ENCODE measurements at places on chromosomes 7 and 10.

DNA sequence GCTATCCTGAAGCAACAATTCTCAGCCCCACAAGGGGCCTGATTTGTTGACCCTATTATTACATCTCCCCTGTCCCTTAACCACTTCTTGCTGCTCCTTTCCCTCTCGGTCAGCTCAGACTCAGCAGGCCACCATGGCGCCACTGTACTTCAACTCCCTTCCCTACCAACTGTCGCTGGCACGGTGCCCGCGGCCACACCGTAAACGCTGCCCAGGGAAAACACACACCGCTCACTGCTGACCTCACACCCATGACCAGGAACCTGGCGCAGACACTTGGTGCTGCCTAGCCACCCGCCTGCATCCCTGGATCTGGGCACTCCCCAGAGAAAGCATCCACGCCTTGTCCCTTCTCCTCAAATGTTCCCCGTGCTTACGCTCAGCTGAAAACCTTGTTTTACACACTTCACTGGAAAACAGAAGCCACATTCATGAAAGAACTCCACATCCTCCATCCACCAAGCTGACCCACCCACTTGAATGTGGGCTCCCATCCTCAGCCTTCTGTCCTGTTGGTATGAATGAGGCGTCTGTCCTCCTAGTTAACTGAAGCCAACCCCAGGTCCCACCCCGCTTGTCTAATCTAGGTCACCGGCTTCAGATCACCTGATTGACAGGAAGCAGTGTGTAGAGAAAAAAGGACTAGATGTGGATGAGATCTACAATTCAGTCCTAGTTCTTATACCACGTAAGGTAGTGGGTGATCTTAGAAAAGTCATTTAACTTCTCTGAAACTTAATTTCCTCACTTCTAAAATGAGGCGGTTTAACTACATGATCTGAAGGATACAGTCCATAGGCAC is 28.5 kb upstream of the CRYGN start:
- no peak for DNase-seq

- no peak for DNase-seq
Observed at GRCh38 chr7:44978511-44979366, at the start of gene MYO1G. MYO1G (minus strand) TSS chr7:44979015; CDS start chr7:44978961, 54 bp downstream.

DNA sequence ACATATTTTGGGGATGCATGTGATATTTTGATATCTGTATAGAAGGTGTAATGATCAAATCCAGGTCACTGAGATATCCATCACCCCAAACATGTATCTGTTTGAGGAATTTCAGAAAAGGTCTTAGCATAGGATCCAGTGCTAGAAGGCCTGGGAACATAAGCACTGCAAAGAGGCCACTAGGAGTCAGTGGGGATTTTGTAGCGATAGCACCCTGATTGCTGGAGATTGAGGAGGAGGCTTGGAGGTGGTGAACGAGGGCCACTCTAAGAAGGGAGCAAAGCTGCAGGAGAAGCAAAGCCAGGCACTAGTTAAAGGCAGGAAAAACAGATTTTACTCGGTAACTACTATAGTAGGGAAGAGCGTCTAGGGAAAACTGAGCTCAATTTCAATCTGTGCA is 324.0 kb downstream of the LHFPL3 start:
- no peak for DNase-seq

DNA sequence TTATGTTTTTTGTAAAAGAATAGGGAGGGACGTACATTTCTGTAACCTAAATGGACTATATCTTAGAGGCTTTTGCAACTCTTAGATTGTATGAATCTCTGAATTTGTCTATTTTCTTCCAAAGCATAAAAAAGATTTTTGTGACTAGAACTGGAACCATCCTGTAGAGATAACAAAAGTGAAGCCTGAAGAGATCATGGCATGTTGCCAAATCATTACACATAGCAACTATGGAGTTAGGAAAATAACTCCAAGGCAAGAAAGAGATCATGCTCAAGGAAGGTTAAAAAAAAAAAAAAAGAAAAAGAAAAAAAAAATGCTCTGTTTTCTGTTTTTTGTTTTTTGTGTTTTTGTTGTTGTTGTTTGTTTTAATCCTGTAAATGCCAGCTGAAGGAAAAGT is 567.7 kb upstream of the ZWINT start:
- no peak for DNase-seq

- DNase-seq = no peak
Observed at GRCh38 chr10:97520978-97521761, 22.4 kb downstream of the UBTD1 start.

- DNase-seq = no peak
Observed at GRCh38 chr7:28125431-28126409, 54.9 kb downstream of the JAZF1 start.

DNA sequence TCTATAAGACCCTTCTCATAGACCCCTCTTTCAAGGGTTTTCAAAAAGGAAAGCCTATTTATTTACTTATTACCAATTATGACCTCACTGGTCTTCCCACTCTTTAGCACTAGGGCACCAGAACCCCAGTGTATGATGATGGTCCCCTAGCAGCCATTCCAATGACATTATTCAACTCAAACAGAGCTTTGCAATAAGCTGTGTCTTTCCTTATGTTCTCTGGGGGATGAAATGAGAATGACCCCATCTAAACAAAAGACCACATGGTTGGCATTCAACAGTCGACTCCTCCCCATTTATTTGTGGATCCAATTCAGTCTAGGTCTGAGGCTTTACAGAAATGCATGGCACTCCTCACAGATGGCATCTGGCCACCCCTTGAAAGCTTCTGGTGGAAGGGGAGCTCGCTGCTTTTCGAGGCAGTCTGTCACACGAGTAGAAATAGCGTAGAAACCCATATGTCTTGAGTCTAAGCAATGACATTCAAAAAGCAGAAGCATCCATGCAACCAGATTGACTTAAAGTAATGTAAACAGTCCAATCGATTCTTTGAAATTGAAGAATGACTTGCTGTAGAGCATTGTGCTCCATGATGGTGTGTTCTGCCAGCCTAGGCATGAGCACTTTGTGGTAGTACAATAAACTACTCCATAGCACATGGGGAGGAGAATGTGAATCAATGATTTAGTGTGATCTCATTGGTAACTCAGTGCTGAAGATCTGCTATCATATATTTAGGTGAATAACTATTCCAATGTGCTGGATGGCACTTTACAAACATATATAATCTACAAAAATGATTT is 29.8 kb downstream of the NRP1 start:
- DNase-seq = no peak

- peak; percentile 63 for DNase-seq
Observed at GRCh38 chr7:5452937-5453540, 29.4 kb upstream of the TNRC18 start.

- no peak for DNase-seq
Observed at GRCh38 chr7:132806834-132807233, 230.6 kb upstream of the PLXNA4 start.

GRCh38 chr7:91569728-91570457 is 305.7 kb downstream of the FZD1 start:
- no peak for DNase-seq

DNA sequence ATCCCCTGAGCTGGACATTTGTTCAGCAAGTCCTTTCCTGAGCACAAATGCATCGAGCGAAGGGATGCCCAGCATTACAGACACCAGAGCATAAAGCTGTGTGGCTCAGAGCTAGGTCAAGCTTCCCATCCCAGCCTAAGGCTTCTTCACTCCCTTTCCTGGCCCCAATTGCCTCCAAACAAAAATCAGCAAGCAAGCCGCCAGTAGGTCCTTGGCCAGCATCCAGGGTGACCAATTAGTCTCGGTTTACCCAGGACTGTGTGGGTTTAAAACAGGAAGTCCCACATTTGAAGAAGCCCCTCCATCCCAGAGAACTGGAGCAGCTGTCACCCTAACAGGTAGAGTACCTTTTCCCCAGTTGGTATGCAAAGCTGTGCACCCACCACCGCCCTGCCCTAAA is 51.2 kb downstream of the PRKAG2 start:
- DNase-seq = no peak

GRCh38 chr7:123579416-123579815 is 21.8 kb upstream of the NDUFA5 start:
- no peak for DNase-seq

DNA sequence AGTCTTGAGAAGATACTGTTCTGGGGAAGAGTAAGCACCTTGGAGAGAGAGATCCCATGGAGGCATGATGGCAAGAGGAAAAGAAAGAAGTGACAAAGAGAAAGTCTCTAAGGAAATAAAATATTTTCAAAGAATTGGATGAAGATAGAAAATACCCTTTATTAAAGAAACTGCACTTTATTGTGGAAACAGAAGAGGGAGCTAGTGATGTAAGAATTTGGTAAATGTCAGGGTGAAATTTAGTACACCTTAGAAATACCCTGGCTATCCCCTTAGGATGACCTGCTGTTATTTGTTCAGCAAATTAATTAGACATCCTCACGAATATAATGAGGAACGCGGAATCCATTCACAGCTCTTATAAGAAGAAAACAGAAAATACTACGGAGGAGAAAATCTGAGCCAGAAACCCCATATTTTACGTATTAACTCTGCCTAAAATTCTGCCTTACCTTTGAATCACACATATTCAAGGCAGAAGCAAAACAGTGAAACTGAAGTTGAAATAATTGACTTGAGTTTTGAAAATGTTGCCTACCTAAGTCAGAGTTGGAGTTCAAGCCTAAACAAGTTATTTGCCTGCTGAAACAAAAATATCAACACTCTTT is 90.7 kb downstream of the TFPI2 start:
- peak; percentile 34 for DNase-seq

DNA sequence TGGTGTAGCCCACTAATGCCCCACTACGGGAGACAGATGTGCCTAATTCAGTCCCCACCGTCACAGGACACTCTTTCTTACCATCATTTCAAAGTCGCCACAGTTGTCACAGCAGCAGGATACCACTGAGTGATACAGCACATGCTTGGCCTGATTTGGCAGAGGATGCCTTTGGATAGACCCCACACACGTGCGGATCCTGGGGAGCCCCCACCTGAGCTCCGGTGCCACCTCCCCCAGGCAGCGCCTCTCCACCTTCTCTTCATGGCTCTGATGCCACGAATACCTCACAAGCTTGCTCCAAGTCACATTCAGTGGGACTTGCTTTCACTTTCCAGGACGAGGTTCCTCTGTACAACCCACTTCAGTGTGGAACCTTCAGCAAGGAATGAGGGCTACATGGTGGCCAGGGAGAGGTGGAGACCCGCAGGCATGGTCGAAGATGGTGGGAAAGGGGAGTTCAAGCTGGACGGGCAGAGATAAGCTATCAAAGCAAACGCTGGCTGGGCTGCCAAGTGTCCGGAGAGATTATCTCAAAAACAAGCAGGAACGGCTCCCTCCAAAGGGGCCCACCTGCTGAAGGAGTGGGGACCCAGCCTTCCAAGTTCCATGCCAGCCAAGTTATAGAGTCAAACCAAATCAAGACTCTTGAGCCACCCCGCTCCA is 107.4 kb downstream of the ZRANB1 start:
- DNase-seq = no peak

- DNase-seq = peak; percentile 2
Observed at GRCh38 chr10:113473851-113474250, 79.0 kb upstream of the HABP2 start.

DNA sequence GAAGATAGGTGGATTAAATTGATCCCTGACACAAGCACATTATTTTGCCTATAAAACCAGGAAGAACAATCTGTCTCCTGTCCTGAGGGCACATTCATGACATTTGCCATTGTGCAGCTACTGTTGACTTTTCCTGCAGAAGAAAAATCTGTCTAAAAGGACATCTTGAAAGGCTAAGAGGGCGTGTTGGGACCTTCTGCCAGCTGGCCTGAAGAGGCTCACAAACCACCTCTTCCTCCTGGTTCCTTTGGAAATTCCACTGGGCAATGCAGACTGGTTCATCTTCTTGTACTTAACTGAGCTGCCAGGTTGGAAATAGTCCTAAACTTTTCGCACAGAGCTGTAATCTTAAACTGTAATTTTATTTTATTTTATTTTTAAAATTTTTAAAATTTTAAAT is 35.7 kb upstream of the PIP start:
- DNase-seq = no peak

DNA sequence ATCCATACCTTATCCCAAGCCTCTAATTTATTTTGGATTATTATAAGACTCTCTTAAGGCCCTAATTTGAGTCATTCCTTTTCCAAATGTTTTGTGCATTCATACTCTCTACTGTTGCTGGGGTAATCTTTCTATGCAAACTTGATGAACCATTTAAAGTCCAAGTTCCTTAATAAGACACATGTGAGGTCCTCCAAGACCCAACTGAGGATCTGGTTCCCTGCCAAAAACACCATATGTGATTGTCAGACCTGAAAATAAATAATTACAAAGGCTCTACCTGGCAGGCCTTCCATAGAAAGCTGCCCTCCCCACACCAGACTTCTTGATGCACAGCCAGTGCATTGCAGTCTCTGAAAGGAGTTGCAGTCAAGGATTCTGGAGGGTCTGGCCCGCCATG is 257.9 kb upstream of the AKR1E2 start:
- DNase-seq = no peak

- no peak for DNase-seq
Observed at GRCh38 chr7:36887233-36887632, 162.9 kb upstream of the AOAH start.

GRCh38 chr10:48999346-48999745 is 59.7 kb upstream of the LRRC18 start:
- no peak for DNase-seq

- no peak for DNase-seq
Observed at GRCh38 chr10:13822490-13822889, 235.7 kb downstream of the PRPF18 start.

DNA sequence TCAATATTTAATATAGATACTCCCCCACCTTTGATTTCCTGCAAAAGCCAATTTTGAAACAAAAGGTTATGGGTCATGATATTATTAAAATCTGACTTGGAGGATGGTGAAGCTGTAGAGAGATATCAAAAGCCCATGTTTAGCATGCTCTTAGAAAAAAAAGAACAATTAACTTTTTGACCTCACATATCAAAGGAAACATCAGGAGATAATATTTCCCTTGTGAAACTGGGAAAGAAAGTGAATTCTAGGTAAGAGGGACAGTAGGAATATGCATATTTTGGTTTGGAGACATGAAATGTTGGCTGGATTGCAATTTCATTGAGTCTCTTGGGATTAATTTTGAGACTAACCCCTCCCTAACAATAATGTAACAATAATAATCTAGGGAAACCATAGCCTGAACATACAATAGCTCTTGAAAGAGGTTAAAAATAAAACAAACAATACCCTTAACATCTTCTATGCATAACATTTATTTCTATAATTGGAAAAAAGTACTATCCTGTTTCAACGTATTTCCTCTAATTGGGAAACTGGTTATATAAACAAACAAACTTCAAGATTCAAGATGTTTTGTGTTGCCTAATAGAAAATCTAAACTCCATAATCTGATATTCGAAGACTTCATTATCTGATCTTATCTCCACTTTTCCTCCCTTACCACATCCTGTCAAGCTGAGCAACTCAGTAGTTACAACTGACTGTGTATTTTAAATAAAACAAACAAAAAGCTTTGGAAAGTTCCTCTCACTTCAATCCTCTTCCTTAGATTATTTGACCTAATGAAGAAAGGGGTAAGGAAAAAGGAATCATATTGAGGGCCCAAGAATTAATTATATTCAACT is 14.8 kb downstream of the TMEM26 start:
- peak; percentile 56 for DNase-seq
